ENCODE measurements at places on chromosomes 12 and 14.

DNA sequence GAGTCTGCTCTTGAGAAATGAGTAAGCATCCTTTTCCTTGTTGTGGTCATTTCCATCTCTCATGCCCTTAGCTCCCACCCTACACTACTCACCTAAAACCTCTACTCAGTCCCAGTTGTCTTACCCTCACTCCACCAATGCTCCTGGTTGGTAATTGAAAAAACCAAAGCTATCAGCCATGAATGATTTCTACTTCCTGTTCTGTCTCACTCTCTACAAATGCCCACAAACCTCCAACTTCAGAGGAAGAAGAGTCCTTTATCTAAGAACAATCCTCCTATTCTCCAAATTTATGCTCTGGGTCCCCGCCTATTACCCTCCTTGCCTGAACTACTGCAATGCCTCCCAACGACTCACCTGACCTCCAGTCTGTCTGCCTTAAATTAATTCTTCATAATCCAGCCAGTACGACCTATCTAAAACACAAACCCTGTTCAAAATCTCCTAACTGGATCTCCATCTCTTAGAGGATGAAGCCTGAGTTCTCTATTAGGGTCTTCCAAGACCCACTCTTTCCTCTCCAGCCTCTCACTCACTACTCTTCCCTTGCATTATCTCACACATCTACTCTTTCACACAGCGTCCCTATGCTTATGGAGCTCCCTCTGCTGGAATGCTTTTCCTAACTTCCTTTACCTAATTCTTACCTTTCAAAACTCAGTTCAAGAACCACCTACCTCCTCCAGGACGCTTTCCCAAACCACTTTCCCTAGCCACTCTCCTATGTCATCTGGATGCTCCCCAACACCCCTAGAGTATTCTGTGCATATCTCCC lies 2.2 kb downstream of the DHRS1 start:
- no peak for DNase-seq

GRCh38 chr14:58571769-58572472 lies 65.8 kb upstream of the DACT1 start:
- DNase-seq: peak; percentile 1

GRCh38 chr12:51846271-51846691 lies 2.2 kb downstream of the FIGNL2 start:
- no peak for DNase-seq

- DNase-seq: no peak
Measured at GRCh38 chr12:3272958-3273357, 195.8 kb downstream of the TSPAN9 start.

- no peak for DNase-seq
Measured at GRCh38 chr14:22897357-22897756, 14.3 kb downstream of the REM2 start.
